ENCODE measurements at places on chromosomes 5 and 9. TPM values are rescaled to one million over a fixed set of nuclear protein-coding genes. Genes with fewer than 3 reads are reported as not detected.

The THBS4 gene
- 18.8 TPM for polyA plus RNA-seq

The MEIKIN gene
- polyA plus RNA-seq, result not detected

The ALDH1A1 gene
- 288 TPM for polyA plus RNA-seq

The SGCD gene
- 5.0 TPM for polyA plus RNA-seq

The EFNA5 gene
- polyA plus RNA-seq, result 28.2 TPM

The MORN5 gene
- polyA plus RNA-seq, result 3.0 TPM

The HCN1 gene
- polyA plus RNA-seq, result not detected

The PCDHGA12 gene
- 3.0 TPM for polyA plus RNA-seq

The ADAMTS6 gene
- polyA plus RNA-seq, result 2.1 TPM

GRCh38 chr5:54772684-54773083 is 212.7 kb downstream of the ESM1 start:
- no peak for DNase-seq

- DNase-seq, result no peak
Observed at GRCh38 chr5:145509336-145510136, 325.6 kb downstream of the PRELID2 start.

DNA sequence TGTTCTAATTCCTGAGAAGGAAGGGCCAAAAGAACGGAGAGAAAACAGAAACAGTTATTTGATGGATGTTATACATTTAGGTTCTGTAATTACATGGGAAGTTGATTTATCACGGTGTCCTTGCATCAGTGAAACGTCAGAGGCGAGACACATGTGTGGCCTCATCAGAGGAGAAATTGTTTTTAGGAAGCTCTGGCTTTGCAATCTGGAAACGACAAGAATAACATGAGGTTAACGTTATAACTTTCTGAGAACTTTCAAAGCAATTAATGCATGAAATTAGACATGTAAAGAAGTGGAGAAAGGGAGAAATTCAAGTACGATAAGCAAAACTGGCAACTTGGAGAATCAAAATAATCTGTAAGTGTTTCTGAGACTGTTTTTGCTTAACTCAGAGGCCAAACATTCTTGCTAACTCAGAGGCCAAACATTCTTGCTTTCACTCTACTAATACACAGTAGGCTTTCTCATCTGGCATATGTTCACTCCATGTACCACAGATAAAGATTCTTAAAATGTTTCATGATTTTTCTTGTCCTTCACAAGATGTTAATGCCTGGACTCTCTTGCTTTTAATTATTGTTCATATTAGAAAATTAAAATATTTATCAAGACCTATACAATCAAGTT is 933.0 kb downstream of the TLE4 start:
- DNase-seq, result no peak

GRCh38 chr9:30591461-30591860 is 1793.0 kb upstream of the ACO1 start:
- no peak for DNase-seq

DNA sequence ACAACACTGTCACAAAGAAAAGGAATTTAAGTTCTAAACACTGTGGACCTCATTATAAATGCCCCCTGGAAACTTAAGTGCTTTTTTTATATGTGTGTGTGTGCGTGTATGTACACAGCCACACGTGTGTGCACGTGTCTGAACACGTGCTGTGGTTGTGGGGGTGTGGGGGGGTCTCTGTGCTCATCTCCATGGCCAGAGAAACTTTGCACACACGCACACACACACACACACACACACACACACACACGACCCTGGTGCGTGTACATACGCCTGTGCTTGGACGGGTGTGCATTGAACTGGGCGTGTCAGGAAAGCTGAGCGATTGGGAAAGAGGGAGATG is 27.9 kb downstream of the AMBP start:
- DNase-seq, result no peak

DNA sequence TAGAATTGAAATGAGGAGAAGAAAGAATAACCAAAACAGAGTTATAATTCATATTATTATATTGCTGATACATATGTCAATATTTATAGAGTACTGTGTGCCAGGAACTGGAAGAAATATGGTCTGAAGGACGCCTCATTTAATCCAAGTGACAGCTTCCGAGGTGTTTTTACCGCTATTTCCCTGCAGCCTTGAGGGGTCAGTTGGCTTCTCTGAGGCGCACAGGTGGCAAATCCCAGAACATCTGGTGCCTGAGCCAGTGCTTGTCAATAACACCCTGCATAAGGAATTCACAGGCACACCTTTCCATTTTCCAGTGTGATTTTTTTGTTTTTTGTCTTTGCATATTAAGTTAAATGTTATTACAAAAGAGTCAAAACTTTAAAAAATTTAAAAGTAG is 43.3 kb upstream of the CTSL start:
- no peak for DNase-seq

- no peak for DNase-seq
Observed at GRCh38 chr5:65668696-65669095, 43.9 kb downstream of the SHLD3 start.
